NCI-H69 (cell line): ENCODE measurements at places on chromosomes 1 and 21.
A peak's percentile ranks its signal among the peaks of the same experiment; 100 is the strongest.

- peak; percentile 58 for DNase-seq
These were observed 637 bp downstream of the NHLH1 start for GRCh38 chr1:160367516-160367900.

GRCh38 chr1:68287241-68287640, 54.9 kb upstream of the WLS start:
- no peak for DNase-seq

- no peak for DNase-seq
These were observed 50.2 kb upstream of the WASF2 start for GRCh38 chr1:27539901-27540861.

DNA sequence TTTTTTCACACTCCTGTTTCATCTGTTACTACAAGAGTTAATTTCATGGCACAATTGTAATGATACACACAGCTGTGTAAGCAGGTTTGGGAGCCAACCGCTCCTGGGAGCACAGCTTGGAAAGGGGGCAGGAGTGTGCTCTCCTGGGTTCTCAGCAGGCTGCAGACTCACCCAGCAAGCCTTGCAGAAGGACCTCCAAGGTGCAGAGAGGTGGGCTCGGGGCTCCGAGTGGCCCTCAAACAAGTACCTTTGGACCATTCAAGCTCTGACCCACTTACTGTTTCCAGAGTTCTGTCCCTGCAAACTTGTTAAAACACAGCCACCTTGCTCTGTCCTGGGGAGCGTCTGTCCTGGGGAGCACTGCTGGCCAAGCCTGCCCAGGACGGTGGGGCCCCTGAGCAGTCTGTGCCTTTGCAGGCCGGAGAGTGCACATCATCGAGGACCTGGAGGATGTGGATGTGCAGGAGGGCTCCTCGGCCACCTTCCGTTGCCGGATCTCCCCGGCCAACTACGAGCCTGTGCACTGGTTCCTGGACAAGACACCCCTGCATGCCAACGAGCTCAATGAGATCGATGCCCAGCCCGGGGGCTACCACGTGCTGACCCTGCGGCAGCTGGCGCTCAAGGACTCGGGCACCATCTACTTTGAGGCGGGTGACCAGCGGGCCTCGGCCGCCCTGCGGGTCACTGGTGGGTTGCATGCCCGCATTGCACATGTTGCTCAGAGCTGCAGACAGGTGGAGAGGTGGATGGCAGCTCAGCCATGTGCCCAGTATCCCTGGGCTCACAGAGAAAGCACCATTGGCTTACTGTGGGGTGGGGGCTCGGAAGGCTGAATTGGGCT, 78.0 kb downstream of the OBSCN start:
- no peak for DNase-seq

GRCh38 chr1:234781241-234782065, 171.5 kb upstream of the IRF2BP2 start:
- no peak for DNase-seq

DNA sequence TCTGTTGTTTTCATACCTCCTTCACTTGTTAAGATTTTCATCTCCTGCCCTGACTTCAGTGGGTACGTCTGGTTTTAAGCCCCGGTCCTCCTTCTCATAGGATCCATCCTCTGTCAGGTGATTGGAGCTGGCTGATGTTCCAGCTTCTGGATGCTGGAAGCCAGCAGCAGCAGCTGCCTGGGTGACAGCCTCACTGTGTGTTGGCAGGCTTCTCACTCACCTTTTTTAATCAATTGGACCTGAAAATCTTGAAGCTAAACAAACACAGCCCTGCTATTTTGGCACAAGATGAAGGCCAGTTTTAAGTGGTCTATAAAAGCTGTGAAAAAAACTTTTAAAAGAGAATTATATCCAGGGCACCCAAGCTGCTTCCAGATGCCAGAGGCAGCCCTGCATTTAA, 181.0 kb downstream of the DISC1 start:
- peak; percentile 7 for DNase-seq

DNA sequence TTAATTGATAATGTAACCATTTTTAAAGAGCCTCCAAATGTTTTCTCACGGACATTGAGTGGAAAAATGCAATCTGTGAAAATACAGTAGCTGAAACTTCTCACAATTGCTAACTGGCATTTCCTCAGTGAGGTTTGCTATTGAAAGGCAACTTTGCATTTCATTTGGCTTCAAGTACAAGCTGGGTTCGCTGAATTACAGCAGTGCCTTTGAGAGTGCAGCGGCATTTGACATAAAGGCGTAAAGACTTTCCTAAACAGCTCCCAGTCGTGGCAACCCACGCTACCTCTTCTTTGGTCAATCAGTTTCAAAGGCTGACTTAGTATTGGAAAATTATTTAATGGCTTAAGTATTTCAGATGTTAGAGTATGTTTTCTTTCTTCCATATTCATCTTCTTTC, 39.3 kb upstream of the ZBTB18 start:
- DNase-seq = peak; percentile 36

DNA sequence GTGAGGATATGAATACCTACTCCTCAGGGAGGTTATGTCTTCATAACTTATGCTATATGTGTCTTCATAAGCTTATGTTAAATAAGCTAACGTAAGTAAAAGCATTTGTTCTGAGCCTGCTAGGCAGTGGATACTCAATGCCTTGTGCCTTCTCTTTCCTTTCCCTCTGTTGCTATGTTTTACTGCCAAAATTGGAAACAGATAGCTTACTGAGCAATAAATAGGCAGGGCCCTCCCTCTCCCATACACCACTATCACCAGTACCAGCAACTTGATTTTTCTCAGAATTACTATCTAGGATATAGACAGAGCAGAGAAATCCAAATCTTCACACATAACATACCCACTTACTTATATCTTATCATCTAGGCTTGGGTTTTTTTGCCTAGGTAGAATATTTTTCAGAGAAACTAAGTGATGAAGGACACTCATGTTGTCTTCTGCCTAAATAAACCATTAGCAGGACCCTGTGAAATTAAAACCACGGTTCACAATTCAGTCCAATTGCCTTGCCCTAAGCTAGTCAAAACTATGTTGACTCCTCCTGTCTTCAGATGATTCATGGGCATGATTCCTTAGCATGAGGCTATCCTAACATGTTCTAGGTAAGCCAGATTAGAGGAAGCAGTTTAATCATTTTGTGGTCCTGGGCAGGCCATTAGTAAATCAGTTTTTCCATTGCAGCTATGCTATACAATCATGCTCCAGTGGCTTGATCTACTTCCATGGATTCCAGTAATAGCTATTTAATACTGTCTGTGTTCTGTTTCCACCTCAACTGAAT, 15.9 kb upstream of the LRRC8C start:
- no peak for DNase-seq

DNA sequence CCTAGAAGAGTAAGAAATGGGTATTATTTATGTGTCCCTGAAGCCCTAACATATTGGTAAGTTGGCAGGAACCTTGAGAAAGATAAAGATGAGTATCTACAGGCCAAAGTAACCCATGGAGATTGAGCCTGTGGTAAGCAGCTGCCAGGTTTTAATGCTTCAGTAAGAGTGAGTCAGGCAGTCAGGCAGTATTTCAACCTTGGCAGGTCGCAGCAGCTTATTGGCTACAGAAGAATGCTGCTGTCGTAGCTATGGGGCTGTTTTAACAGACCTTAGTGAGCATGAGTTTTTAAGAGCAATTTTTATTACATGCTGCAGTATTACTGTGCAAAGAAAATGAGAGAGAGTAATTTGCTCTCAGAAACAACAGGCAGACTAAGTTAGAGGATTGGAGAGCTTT, 10.3 kb upstream of the SLC30A10 start:
- DNase-seq = peak; percentile 31

GRCh38 chr1:201902198-201902597, 13.5 kb downstream of the SHISA4 start:
- DNase-seq = no peak

DNA sequence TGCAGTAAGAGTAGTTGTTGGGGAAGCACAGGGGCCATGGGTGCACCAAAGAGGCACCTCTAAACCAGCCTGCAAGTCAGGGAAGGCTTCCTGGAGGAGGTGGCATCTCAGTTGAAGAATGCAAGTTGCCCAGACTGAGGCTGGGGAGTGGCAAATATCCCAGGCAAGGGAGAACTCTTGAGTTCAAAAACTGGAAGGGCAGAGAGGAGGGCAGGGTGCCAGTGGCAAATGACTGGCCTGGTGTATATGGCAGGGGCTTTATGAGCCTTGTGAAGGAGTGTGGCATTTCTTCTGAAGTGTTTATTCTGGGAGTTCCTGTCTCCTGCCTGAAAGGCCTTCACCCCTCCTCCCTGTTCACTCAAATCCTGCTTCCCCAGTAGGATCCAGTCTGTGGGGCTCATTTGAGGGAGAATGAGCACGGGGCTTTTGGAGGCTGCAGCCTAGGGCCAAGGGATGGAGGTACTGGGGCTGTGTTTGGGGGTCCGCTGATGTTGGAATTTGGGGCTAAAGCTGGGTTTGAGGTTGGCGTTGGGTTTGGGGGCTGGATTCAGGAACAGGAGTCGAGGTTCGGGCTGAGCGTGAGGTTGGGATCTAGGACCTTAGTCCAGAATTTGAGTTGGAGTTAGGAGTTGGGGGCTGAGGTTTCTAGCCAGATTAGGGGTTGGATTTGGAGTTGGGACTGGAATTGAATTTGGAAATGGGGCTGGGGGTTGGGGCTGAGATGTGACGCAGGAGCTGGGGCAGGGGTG, at the start of gene TMEM125:
TSS of gene TMEM125 (plus strand) at position 357 of the 749 bp plus-strand sequence. CDS start 2,740 bp downstream, outside the sequence.
- DNase-seq = no peak

GRCh38 chr1:228287541-228288425, 79.9 kb downstream of the OBSCN start:
- DNase-seq = no peak
